ENCODE measurements at places on chromosomes 3 and 15.

DNA sequence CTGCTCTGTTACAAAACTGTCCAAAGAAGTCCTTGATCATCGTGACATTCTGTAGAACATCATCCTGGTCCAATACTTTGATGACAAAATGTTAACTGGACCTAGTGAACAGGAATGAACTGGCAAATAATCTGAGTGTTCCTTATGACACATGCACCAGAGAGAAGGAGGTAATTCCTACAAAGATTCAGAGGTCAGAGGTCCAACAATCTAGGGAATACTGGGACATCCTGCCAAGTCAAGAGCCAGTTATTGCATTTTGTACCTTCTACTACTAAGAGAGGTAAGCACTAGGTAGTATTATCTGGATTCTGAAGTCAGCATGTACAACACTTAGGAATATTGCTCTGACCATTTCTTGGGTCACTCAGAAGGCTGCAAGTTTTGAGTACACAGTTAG is 20.8 kb downstream of the LZTFL1 start:
- DNase-seq = no peak

DNA sequence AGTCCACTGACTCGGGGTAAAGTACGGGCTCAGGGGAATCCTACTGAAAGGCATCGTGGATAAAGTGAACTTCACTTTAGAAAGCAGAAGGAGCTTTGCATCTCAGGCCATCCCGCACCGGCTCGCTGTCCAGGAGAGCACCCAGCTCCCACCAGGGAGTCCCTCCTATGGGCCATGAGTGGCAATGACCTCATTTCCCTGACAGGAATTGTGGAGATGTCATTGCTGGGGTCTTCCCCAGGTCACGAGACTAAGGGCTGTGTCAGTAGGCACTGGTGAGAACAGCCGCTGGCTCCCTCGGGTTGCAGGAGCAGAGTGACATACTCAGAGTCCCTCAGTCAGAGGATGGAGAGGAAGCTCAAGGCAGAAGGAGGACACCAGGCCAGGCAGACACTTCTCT is 97.3 kb downstream of the XXYLT1 start:
- DNase-seq = no peak

GRCh38 chr3:128175768-128176167 is 22.5 kb downstream of the EEFSEC start:
- DNase-seq = no peak

DNA sequence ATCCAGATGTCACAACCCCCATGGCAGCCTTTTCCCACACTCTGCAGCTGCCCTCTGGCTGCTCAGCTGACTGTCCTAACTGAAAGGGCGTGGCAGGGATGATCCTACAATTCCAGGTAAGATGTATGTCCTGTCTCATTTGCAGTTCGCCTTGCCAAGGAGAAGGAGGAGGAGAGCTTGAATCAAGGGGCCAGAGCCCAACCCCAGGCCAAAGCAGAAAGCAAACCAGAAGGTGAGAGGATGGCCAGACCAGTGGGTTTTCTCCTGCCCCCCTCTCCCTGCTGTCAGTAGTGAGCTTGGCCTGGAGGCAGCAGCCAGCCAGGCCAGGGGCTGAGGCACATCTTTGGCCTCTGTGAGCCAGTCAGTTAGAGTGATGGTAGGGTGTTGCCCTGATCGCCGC is 22.5 kb downstream of the SLC24A1 start:
- no peak for DNase-seq

DNA sequence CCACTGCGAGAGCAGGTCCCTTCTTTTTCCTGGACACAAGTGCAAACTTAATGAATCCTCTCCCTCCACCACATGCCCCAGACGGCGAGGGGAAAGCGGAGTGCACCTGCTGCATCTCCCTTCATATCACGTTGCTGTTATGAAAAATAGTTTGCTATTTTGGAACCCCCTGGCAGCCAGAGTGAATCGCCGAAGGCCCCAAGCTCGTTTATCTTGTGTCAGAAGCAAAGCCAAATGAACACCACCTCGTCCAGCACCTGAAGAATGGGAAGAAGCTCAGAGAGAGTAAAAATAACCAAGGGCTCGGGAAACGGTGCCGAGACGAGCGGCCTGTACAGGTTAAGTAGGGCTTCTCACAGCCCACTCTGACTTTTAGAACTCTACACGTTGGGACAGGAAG is 394.6 kb upstream of the RORA start:
- no peak for DNase-seq

GRCh38 chr3:168975576-168975975 is 687.9 kb downstream of the MECOM start:
- no peak for DNase-seq

- DNase-seq = no peak
These were observed 322.8 kb downstream of the NEK10 start for GRCh38 chr3:27046351-27046750.
